ENCODE measurements at places on chromosomes 4 and X.

- no peak for DNase-seq
These were observed 465.0 kb downstream of the IL15 start for GRCh38 chr4:142101401-142101800.

GRCh38 chr4:147831551-147832171, 99.8 kb downstream of the ARHGAP10 start:
- no peak for DNase-seq

GRCh38 chr4:66872661-66873060, 672.6 kb downstream of the CENPC start:
- DNase-seq = no peak

GRCh38 chr4:86965019-86965976, 30.5 kb downstream of the AFF1 start:
- no peak for DNase-seq

- DNase-seq = no peak
These were observed 145.4 kb downstream of the FNIP2 start for GRCh38 chr4:158914218-158914617.

DNA sequence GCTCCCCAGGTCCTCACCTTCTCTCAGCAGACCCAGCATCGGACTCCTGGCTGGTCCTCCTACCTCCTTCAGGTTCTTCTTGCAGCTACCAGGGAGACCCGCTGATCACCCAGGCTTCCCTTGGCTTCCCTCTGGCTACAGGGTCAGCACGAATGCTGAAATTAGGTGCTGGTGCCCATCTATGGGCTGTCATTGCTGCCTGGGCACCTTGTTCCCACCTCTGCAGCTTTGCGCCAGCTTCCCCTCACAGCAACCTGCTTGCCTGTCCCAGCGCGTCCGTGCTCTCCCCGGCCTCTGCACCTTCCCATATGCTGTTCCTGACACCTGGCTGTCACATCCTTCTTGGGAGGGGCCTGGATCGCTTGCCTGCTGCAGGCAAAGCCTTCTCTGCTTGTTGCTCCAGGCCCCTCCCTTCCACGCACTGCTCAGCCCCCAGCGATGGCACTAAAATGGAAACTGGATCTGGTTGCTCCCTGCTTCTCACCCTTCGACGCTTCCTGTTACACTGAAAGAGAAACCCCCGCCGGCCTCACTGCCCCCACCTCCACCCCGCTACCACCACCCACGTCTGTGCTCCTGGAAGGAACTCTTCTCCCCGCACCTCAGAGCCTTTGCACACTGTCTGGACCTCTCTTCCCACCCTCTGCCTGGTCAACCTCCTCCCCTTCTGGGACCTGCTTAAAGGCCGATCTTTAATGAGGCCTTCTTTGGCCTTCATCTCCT, 22.2 kb downstream of the C4orf50 start:
- DNase-seq = no peak

DNA sequence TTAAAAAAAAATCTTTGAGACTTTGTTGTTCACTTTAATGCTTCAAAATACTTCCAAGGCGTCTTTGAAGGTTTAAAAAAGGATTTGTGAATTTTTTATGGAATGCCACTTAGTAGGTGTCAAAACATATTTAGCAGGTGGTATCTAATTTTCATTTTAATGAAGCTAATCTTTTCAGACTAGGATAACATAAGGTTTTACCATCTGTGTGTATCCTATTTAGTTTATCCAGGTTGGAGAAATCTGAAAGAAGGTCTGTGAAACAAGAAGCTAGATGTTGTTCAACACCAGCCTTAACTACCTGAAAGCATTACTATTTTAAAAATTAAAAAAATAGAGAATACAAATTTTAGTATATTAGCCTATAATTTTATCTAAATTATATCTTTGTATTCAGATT, 193.4 kb downstream of the GRID2 start:
- DNase-seq = no peak

GRCh38 chr4:102324730-102325129, 20.6 kb downstream of the SLC39A8 start:
- DNase-seq = no peak

DNA sequence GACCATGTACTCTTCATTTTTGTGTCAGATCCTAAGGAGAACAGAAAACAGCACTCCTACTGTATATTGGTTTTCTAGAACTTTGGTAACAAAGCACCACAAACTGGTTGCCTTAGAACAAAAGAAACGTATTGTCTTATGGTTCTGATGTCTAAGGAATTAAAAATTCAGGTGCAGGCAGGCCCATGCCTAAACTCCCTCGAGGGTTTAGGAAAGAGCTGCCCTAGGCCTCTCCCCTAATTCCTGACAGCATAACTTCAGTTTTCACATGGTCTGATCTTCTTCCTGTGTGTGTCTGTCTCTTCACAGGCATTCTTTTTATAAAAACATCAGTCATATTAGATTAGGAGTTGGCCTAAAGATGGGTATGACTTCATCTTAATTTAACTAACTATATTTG, 1093.6 kb downstream of the TECRL start:
- no peak for DNase-seq

Measured in activated T-cell treated with anti-CD3 and anti-CD28 coated beads, Interleukin-2, amount 50 U/mL, for 48 hours (primary cell).